ENCODE measurements at places on chromosomes 2 and 18.

- no peak for DNase-seq
Measured at GRCh38 chr2:105361102-105361889, 24.0 kb downstream of the C2orf49 start.

GRCh38 chr2:186496401-186496800, 10.3 kb downstream of the ZC3H15 start:
- DNase-seq, result no peak

GRCh38 chr18:23538001-23538400, 34.7 kb downstream of the RMC1 start:
- DNase-seq, result no peak

- DNase-seq, result no peak
Measured at GRCh38 chr18:6843308-6843707, 113.8 kb downstream of the ARHGAP28 start.

- DNase-seq, result no peak
Measured at GRCh38 chr2:235908826-235909225, 259.4 kb downstream of the GBX2 start.

DNA sequence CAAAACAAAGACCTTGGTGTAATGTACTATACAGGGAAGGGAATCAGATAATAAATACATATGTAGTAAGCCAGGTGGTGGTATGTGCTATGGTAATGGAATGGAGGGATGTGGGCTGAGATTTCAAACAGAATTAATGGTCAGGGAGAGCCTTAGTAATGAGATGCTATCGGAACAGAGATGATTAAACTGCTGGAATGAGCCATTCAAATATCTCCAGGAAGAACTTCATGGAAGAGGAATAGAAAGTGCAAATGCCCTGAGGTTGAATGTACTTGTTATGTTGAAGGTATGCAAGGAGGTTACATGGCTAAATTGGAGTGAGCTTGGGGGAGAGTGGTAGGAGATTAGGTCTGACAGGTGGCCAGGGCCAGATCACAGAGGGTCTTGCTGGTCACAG, 5.1 kb downstream of the SERPINB11 start:
- no peak for DNase-seq

DNA sequence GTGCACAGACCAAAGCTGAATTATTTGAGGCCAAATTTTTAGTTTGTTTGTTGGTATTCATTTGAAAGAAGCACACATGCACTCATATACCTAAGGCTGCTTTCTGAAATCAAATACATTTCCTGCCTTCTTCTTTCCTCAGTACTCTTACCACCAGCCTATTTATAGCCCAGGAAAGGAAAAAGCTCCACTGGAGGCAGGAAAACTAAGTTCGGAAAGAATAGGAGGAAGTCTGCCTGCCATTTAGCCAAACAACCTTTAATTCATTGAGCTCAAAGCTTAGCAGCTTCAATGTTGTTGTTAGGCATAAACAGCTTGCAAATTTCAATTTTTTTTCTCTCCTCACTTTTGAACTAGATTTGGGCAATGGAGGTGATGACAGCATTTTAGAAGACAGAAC, 40.4 kb upstream of the RASGRP3 start:
- no peak for DNase-seq

DNA sequence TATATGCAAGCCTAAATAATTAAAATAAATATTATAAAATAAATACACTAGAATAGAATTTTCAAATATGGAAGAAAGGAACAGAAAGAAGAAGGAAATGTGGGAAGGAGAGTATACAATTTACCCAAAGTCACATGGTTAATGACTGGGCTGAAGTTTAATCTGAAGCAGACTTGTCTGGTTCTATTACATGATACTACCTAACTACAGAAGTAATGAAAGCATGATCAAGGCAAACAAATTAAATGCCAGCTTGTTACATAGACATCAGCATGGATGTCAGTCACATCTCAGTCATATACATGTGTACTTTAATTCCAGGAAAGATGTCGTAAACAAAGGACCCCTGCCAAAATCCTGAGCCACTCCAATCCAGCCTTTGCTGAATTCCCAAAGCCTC, 1060.8 kb downstream of the CNTNAP5 start:
- no peak for DNase-seq

GRCh38 chr18:33670029-33670428, 92.0 kb downstream of the ASXL3 start:
- no peak for DNase-seq

- no peak for DNase-seq
Measured at GRCh38 chr2:21467910-21468309, 344.1 kb downstream of the TDRD15 start.

DNA sequence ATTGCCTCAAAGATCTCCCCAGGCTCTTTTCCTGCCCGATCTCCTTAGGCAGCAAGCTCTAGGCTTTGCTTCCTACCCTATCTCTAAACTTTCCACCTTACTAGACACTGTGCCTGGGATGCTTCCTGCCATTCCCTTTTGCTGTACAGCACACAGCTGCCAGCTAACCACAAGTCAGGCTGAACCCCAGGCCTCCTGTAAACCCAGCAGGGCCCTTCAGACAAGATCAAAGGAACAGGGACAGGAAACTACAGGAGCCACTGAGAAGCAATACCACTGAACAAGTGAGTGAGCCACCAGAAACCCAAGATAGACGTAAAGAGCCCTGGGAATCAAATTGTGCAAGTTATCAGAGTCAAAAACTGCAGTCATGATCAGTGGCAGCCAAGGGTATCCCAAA, 180.7 kb downstream of the SUCLG1 start:
- no peak for DNase-seq

GRCh38 chr18:35289293-35289692, 736 bp downstream of the ZSCAN30 start:
- no peak for DNase-seq

DNA sequence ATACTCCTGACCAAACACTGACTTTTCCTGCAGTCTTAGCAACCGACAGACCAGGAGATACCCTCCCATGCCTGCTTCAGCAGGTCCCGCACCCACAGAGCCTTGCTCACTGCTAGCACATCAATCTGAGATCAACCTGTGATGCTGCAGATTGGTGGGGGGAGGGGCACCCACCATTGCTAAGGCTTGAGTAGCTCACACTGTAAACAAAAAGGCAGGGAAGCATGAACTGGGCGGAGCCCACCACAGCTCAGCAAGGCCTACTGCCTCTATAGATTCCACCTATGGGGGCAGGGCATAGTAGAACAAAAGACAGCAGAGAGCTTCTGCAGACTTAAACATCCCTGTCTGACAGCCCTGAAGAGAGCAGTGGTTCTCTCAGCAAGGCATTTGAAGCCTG, 109.7 kb downstream of the SP100 start:
- no peak for DNase-seq

GRCh38 chr2:39568561-39569006, 97.1 kb upstream of the TMEM178A start:
- no peak for DNase-seq

DNA sequence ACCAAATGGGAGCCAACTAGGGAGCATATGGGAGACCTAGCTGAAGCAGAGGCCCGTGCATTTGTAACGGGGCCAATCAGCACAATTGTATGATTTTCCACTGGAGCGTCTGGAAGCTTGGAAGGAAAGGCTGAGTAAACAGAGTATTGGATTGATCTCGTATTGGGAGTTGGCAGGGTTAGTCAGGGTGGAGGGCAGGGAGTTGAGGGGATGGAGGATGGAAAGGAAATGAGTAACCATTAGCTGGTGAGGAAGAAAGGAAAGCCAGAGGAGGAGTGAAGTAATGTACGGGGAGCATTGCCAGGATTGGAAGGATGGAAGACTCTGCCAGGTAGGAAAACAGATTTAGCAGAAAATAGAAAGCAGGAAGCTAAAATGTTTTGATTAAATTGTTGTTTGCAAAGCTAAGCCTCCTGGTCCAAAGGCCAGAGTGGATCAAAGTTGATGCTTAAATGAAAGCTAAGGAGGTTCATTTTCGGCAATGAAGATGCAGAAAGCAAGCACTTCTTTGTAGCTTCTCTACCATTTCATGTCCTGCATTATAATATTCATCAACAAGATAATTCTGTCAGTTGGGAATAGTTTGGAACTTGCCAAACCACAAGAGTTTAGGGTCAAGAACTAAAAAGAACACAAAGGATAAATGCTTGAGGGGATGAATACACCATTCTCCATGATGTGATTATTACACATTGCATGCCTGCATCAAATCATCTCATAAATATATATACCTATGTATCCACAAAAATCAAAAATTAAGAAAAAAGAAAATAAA, 75.6 kb upstream of the TTN start:
- no peak for DNase-seq

- DNase-seq, result no peak
Measured at GRCh38 chr2:132465917-132466316, 49.3 kb downstream of the GPR39 start.

DNA sequence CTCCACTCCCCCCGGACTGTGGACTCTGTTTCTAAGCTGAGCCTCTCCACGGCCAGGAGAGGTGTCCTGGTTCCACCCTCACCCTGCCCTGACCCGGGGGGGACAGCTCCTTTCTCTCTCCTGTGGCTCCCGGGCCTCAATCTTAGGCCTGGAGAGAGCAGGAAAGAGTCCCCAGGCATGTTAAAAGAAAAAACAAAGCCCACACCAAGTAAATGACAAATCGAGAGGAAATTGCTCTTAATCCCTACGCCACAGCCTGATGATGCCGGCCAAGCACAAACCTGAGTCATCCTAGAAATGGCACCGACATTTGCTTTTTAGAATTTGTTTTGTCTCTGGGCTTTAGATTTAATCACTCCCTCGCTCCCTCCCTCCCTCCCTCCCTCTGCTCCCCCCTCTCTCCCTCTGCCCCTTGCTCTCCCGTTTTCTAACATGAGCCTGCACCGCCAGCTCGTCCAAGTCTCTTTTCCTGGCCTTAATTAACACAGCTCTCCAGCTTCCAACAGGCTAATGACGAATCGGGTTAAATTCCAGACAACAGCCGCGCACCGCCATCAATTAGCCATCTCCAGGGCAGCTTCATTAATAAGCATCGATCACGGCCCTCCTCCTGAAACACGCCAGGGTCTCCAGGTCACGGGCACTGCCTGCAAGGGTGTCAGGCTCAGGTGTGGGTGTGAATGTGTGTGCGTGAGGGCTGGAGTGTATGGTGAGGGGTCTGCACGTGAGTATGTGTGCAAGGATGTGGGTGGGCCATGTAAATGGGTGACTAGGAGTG, 230.8 kb downstream of the CELF4 start:
- DNase-seq, result no peak
